ENCODE measurements at places on chromosomes 11 and 22.
A peak's percentile ranks its signal among the peaks of the same experiment; 100 is the strongest.

- DNase-seq: no peak
Measured at GRCh38 chr11:73965076-73965763, 14.4 kb downstream of the DNAJB13 start.

- DNase-seq: peak; percentile 64
Measured at GRCh38 chr11:67120881-67121710, 2.0 kb downstream of the KDM2A start.

DNA sequence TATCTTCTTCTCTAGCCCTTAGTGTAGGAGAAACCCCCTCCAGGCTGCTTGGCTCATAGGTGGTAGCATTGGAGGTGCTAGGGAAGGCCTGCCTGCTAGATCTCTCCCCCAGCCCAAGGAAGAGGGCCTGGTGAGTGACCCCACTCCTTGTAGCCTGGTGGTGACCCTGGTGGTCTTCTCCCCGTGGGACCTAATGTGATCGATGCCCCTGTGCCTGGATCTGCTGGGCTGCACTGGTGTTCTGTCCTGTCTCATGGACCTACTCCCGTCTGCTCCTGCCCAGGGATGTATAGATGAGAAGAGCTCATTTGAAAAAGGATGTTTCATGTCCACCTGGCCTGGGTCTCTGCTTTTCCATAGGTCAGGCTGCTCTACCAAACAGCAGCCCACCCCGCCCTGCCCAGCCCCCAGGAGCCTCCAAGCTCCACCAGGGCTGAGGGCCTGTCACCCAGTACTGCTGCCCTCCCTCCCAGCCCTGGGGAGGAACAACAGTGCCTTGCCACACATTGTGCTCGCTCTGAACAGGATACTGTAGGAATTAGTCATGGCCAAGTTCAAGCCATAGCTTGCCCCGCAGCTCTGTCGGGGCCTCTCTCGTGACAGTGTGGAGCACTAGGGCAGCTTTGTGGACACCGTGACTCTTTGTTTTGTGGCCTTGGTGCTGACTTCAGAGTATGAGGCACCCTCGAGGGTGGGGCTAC, 19.7 kb downstream of the SLC37A2 start:
- DNase-seq: peak; percentile 23

- peak; percentile 80 for DNase-seq
Measured at GRCh38 chr11:94897330-94897768, 76.0 kb downstream of the CWC15 start.

DNA sequence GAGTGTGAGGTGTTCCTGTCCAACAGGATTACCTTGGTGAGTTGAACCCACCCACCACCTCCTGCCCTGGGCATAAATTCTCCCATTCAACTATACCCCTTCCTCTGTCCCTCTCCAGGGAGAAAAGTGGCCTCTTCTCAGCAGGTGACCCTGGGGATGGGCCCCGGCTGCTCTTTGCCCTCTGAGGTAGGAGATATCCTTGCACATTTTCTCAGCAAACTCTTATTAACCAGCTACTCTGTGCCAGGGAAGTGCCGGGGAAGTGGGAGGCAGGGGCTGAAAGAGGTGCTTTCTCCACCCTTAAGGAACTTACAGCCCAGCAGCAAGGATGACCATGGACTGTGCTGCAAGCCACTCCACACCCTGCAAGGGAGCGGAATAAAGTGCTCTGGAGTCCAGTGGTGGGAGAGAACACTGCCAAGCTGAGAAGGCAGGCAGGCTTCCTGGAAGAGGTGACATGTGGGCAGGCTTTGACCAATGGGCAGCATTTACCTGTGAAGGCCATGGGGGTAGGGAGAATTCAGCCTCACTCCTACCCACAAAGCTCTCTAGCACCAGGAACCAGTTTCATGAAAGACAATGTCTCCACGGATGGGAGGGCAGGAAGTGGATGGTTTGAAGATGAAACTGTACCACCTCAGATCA, 21.9 kb upstream of the OAF start:
- no peak for DNase-seq

GRCh38 chr11:14070896-14071295, 108.4 kb downstream of the SPON1 start:
- DNase-seq: no peak

- no peak for DNase-seq
Measured at GRCh38 chr11:86589204-86589603, 83.2 kb downstream of the ME3 start.

- no peak for DNase-seq
Measured at GRCh38 chr11:116678887-116679286, 93.9 kb downstream of the BUD13 start.

GRCh38 chr22:46929046-46929709, 166.7 kb downstream of the TBC1D22A start:
- DNase-seq: no peak

- no peak for DNase-seq
Measured at GRCh38 chr22:35172442-35172841, 84.9 kb upstream of the HMGXB4 start.
